ENCODE measurements at places on chromosomes 5 and 9. TPM values are rescaled to one million over a fixed set of nuclear protein-coding genes. Genes with fewer than 3 reads are reported as not detected.

GRCh38 chr5:163809473-163809872 is 304.1 kb downstream of the MAT2B start:
- no peaks in the 10 kb centered on the region for H3K4me1 ChIP-seq
- no peak for DNase-seq
- H3K36me3 ChIP-seq, result no peaks in the 10 kb centered on the region
- no peaks in the 10 kb centered on the region for H3K27me3 ChIP-seq
- H3K27ac ChIP-seq, result no peak overlapping the region

DNA sequence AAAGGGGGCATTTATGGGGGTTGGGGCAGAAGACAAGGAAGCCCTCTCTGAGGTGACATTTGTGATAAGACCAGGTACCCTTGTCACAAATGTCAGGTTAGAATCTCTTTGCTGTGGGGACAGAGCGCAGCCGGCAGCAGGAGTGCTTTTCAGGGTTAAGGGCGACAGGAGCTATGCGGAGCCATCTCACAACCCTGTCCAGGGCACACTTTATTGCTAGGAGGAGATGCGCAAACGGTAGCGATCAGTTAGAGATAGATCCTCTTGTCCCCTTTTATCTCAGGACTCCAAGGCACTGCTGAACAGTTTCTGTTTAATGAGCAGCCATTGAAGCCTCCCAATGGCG is 438 bp upstream of the LAMC3 start:
- no peak overlapping the region for H3K4me3 ChIP-seq
- DNase-seq, result no peak
- H3K36me3 ChIP-seq, result no peaks in the 10 kb centered on the region
- no peak overlapping the region for H3K27ac ChIP-seq

GRCh38 chr5:163964671-163965070 is 459.3 kb downstream of the MAT2B start:
- no peak overlapping the region for H3K27ac ChIP-seq
- no peaks in the 10 kb centered on the region for H3K4me1 ChIP-seq
- no peaks in the 10 kb centered on the region for H3K27me3 ChIP-seq
- H3K4me3 ChIP-seq, result no peak overlapping the region

DNA sequence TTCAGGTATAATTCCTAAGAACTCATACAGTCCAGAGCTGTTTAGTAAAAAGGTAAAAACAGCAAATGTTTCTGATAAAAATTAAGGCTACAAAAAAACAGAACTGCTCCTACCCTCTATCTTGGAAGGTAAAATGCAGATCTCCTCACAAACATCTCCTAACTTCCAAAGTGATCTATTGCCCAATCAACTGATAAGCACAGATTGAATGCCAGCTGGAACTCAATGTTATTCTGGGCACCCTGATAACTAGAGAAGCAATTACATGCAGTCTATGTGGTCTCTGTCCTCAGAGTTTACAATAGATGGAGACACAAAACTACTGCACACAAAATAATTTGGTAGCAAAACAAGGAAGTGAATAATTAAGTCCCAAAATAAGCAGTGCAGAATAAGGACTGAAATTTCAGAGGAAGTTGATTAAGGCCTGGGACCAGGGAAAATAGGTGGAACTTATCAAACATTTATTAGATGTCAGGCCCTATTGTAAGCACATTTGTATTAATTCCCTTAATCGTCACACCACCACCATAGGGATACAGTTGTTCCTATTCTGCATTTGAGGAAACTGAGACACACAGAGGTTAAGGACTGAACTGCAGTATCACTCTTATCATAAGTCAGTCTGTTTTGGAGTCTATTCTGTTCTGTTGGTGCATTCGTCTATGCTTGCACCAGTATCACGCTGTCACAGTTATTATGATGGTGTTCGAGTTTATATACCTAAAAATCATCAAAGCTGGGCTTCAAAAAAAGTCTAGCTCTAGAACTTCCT is 102.2 kb upstream of the TARS1 start:
- no peaks in the 10 kb centered on the region for H3K4me1 ChIP-seq
- no peak overlapping the region for H3K27ac ChIP-seq
- no peaks in the 10 kb centered on the region for H3K36me3 ChIP-seq
- H3K27me3 ChIP-seq, result no peaks in the 10 kb centered on the region

GRCh38 chr5:173972925-173973615 is 15.9 kb upstream of the C5orf47 start:
- no peaks in the 10 kb centered on the region for H3K4me1 ChIP-seq
- H3K4me3 ChIP-seq, result peak overlapping the region; percentile 35
- peak; percentile 86 for DNase-seq
- peak overlapping the region; percentile 39 for H3K27ac ChIP-seq
- H3K27me3 ChIP-seq, result no peaks in the 10 kb centered on the region

Gene TMEM8B
- total RNA-seq, result 17.9 TPM

DNA sequence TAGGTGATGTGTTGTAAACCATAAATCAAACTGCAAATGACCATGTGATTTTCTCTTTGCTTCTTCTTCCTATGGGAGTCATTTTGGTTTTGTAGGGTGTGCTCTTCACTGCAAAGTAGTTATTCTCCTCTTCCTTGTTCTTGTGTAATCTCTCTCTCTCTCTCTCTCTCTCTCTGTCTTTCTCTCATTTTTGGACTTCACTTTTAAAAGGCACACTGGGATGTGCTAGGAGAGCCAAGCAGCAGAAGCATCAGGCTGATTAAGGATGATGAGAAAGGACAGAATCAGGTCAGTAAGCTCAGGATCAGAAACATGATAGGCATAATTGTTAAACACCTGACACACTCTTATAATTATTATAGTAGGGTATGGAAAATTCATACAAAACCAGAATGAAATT is 505.3 kb upstream of the ZNF608 start:
- H3K4me1 ChIP-seq, result no peaks in the 10 kb centered on the region
- H3K27me3 ChIP-seq, result no peaks in the 10 kb centered on the region
- H3K27ac ChIP-seq, result no peak overlapping the region
- no peaks in the 10 kb centered on the region for H3K36me3 ChIP-seq
- DNase-seq, result no peak
- no peak overlapping the region for H3K4me3 ChIP-seq

Gene IFNA13
- not detected for total RNA-seq

Gene ADRB2
- total RNA-seq, result 9.2 TPM

Gene GCNT4
- 0.88 TPM for total RNA-seq

All from uterus (tissue), 4 donors.